ENCODE measurements at places on chromosomes 1 and 21. TPM values are rescaled to one million over a fixed set of nuclear protein-coding genes. Genes with fewer than 3 reads are reported as not detected.

The CAPN9 gene
- not detected for total RNA-seq

DNA sequence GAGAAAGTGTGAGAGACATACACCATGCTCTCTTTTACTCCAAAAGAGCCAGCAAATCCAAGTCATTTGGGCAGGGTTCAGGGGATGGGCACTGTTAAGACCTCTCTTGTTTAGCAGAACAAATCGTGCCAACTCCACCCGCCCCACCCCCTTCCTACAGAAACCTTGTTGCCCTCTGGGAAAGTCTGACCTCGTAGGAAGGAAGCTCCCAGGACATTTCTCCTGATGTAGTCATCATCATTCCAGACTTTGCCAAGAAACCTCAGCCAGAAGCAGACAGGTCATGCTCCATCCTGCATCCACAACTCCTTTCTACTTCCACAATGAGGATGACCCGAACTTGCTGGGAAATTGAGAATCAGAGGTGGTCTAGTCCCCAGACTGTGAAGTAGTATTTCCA, 57.7 kb downstream of the UBE2T start:
- no peak for DNase-seq

The PPP1R15B gene
- total RNA-seq = 132 TPM

DNA sequence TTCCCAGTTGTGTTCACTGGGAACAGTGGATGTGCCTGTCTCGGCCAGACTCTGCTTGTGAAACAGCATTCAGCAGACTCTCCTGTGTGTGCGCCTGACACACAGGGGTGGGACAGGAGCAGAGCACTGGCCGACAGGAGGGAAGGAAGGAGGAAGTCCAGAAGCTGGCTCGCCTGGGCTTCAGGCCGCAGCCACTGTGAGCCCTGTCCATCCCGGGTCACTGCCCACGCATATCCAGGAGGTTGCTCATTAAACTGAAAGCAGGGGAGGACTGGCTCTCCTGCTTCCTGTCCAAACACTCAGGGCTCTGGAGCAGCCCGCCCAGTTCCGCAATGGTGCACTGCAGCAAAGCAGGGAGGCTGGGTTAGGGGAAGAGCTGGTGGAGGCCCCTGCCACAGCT, 218.7 kb upstream of the VAMP3 start:
- DNase-seq = no peak

- no peak for DNase-seq
Observed at GRCh38 chr1:77446841-77447555, 165.2 kb downstream of the AK5 start.

- DNase-seq = no peak
Observed at GRCh38 chr1:92748138-92748537, 36.8 kb downstream of the EVI5 start.

GRCh38 chr1:41213341-41213740, 28.8 kb downstream of the SCMH1 start:
- DNase-seq = no peak

GRCh38 chr1:201430776-201431175, 9.2 kb upstream of the TNNI1 start:
- no peak for DNase-seq

The CFAP45 gene
- 0.64 TPM for total RNA-seq

- DNase-seq = no peak
Observed at GRCh38 chr1:172269644-172270043, 150.8 kb upstream of the C1orf105 start.

The ITGB2 gene
- total RNA-seq = 131 TPM

The CCDC30 gene
- total RNA-seq = 1.6 TPM

The C1orf94 gene
- total RNA-seq = not detected

All from mesenteric fat pad (tissue), 1 donor.